ENCODE measurements at places on chromosomes 3 and 15. TPM values are rescaled to one million over a fixed set of nuclear protein-coding genes. Genes with fewer than 3 reads are reported as not detected.

The PTH1R gene
- total RNA-seq: not detected

The FETUB gene
- not detected for total RNA-seq

The ABI3BP gene
- 3.1 TPM for total RNA-seq

The SCN10A gene
- total RNA-seq: not detected

The GRM7 gene
- not detected for total RNA-seq

The RLBP1 gene
- total RNA-seq: 0.28 TPM

The BRK1 gene
- 109 TPM for total RNA-seq

The SMAD6 gene
- total RNA-seq: under 0.01 TPM

The AGBL1 gene
- total RNA-seq: not detected

The HAUS2 gene
- total RNA-seq: 28.0 TPM

The TM4SF1 gene
- total RNA-seq: 121 TPM

The CKMT1B gene
- 69.5 TPM for total RNA-seq

The CCR2 gene
- under 0.01 TPM for total RNA-seq

The SPINK8 gene
- total RNA-seq: not detected

The HHATL gene
- total RNA-seq: not detected

The TLE3 gene
- 86.7 TPM for total RNA-seq

The GPR160 gene
- 1.0 TPM for total RNA-seq

The IL17RD gene
- 7.7 TPM for total RNA-seq

The MUC4 gene
- total RNA-seq: not detected

The PARP3 gene
- 3.1 TPM for total RNA-seq

The SCG3 gene
- total RNA-seq: not detected

The COL6A6 gene
- not detected for total RNA-seq

The IL20RB gene
- 183 TPM for total RNA-seq

The XCR1 gene
- not detected for total RNA-seq

The STAB1 gene
- 0.07 TPM for total RNA-seq

The C2CD4B gene
- total RNA-seq: 0.28 TPM

The UPK1B gene
- 20.1 TPM for total RNA-seq

The UTS2B gene
- not detected for total RNA-seq

The ROPN1B gene
- total RNA-seq: not detected

The NUTM1 gene
- total RNA-seq: not detected

The SI gene
- not detected for total RNA-seq

The FGF12 gene
- 0.14 TPM for total RNA-seq

The CASR gene
- total RNA-seq: not detected

The GOLGA6L7 gene
- total RNA-seq: not detected

The LYZL4 gene
- not detected for total RNA-seq

The STRIT1 gene
- total RNA-seq: not detected

The CD86 gene
- total RNA-seq: 0.07 TPM

The LRRC31 gene
- not detected for total RNA-seq

The IL5RA gene
- not detected for total RNA-seq
